ENCODE measurements at places on chromosomes 7 and 10. TPM values are rescaled to one million over a fixed set of nuclear protein-coding genes. Genes with fewer than 3 reads are reported as not detected.
A peak's percentile ranks its signal among the peaks of the same experiment; 100 is the strongest.

The USP6NL gene
- total RNA-seq: 29.2 TPM

The PPP1R3C gene
- total RNA-seq: 0.74 TPM

The WNT16 gene
- not detected for total RNA-seq

DNA sequence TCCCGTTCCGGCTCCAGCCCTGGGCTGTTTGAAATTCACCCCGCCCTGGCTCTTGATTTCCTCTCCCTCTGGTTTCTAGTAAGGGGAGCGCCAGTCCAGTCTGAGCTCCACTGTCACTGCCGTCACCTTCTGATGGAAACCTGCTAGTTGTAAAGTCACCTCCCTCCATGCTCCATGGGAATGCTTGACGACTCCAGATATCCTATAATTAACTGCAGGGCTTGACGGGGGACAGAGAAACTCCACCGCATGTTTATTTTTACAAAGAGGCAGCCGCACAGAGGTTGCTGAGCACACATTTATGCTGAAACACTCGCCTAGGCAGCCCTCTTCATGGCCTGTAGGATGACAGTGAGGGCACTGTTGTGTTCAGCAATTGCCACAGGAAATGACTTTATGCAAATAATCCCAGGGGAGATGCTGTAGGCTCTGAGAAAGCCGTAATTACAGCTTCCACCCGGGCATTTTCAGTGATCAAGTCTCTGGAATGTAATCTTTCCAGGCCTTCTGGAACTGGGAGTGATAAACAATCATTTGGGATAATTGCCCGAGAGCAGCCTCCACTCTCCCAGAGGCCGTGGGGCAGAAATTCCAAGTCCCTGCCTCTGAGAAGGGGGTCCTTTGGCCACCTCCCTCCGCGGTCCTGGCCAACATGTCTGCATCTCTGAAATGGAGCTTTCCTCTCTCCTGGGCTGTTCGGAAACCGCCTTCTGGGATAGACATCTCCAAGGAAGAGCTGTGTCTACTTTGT is 300.5 kb downstream of the KLF6 start:
- no peaks in the 10 kb centered on the region for H3K36me3 ChIP-seq
- H3K4me1 ChIP-seq: peaks cover 9% of the 10 kb centered on the region
- H3K4me3 ChIP-seq: no peak overlapping the region
- no peak for DNase-seq
- H3K27ac ChIP-seq: no peak overlapping the region
- no peaks in the 10 kb centered on the region for H3K27me3 ChIP-seq

- DNase-seq: no peak
- H3K27me3 ChIP-seq: no peaks in the 10 kb centered on the region
Measured at GRCh38 chr7:157151626-157152339, 13.1 kb downstream of the UBE3C start.

The CALD1 gene
- 313 TPM for total RNA-seq

The AKR1D1 gene
- not detected for total RNA-seq

The PTPN20 gene
- 0.27 TPM for total RNA-seq

The ANKRD1 gene
- 591 TPM for total RNA-seq

DNA sequence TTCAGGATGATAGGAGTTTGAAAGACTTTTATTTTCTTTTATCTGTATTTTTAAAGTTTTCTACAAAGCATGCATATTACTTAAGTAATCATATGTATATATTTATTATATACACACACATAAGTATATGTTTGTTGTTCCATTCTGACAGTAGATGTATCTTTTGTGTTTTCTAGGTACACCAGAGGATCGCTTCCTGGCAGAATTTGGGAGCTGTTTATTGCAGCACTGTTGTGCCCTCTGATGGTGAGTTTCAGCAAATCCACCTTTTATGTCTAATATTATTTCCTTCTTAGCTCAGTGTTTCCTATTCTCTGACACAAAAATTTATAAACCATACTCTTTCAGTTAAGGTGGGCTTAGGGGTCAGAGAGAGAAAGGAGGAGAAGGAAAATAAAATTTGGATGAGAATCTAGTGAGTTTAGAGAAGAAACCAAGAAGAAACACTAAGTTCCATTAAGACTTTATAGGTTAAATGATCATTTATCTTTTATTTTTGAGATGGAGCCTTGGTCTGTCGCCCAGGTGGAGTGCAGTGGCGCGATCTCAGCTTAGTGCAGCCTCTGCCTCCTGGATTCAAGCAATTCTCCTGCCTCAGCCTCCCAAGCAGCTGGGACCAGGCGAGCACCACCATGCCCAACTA is 59.2 kb upstream of the OIT3 start:
- DNase-seq: peak; percentile 80
- H3K27ac ChIP-seq: no peak overlapping the region
- no peak overlapping the region for H3K4me3 ChIP-seq
- no peaks in the 10 kb centered on the region for H3K36me3 ChIP-seq
- peaks cover 5% of the 10 kb centered on the region for H3K4me1 ChIP-seq

All from endothelial cell of umbilical vein (primary cell).